ENCODE measurements at places on chromosomes 5 and 9.

DNA sequence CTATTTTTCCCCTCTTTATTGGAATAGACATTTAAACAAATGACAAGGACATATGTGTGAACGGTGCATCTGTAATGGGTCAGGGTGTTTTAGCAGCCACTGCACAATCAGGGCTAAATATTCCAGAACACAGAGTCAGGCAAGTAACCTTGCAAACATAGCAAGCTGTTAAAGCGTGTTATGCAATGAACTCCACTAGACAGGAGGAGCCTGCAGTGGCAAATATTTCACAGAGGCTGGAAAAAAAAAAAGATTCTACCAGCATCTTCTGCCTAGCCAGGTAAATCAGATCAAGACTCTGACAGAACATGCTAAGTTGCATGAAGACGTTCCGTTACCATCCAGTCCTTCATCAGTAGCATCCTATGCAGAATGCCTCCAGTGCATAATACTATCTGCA, 171.8 kb downstream of the SEMA5A start:
- DNase-seq: no peak

GRCh38 chr5:116864157-116864837, 289.7 kb upstream of the SEMA6A start:
- DNase-seq: no peak

DNA sequence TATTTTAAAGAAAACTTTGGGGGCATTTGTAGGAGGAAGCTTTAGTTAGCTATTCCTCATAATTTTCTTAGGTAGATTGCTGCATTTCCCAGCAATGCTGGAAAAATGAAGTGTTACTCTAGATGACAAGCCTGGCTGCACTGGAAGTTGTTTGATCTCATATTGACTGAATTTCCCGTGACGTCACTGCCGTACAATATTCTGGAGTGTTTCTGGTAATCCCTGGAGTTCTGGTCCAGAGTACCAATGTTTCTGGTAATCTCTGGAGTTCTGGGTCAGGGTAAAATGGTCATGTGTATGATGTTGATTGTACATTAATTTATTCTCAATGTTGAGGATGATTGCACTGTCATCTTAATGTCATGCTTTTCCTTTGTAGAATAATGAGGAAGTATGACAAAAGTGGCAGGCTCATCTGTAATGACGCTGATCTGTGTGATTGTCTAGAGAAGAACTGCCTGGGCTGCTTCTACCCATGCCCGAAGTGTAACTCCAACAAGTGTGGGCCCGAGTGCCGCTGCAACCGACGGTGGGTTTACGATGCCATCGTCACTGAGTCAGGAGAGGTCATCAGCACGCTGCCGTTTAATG, 26.2 kb downstream of the ARL14EPL start:
- DNase-seq: no peak

DNA sequence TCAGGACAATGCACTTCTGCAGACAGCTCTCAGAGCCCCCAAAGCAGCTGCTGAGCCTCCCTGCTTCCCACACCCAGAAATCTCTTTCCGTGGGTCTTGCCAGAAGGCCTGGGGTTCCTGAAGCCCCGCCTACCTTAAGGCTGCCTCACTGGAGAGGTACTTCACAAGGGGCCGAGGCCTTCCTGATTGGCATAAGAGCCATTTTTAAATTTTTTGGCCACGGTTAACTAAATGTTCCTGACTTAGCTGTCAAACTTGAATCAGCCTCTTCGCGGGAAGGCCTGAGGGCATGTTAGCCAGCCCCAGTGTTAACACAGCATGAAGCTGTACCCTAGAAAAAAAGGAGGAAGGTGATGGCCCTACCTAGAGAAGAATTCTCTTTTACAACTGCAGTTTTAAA, 20.7 kb upstream of the EPB41L4B start:
- no peak for DNase-seq

DNA sequence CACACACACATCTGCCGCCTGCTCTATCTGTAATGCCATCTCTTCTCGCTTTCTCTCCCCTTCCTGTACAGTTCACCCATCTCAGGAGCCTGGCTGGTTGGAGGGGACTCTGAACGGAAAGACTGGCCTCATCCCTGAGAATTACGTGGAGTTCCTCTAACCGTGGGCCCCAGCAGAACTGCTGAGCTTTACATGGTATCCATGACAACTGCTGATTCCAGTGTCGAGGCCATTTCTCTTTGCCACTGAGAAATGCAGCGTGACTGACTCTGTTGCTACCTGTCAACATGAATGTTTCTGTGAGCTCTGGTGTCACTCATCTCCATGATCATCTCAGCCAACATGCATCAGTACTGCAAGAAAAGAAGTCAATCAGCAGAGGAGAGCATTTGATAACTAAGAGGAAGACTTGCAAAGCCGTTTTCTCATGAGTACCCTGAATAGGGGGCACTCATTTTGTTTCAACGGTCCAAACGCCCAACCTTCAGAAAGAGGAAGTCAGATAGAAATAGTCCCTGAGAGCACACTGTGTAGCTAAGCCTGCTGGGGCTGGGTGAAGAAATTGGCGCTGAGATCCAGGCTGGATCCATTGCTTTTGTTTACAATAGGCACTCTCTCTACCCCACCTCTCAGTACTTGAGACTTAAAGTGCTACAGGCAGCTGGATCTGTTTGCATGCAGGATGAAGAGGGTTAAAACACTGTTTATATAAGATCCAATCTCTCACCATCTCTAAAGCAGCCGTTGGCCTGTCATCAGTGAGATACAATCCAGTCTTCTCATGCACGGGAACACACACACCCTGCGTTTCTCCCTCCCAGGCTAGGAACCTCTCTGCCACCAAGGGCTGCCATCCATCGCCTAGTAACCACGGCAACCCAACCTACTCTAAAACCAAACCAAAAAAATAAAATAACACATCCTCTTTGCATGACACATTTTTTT, 180.9 kb downstream of the NR3C1 start:
- peak; percentile 42 for DNase-seq

DNA sequence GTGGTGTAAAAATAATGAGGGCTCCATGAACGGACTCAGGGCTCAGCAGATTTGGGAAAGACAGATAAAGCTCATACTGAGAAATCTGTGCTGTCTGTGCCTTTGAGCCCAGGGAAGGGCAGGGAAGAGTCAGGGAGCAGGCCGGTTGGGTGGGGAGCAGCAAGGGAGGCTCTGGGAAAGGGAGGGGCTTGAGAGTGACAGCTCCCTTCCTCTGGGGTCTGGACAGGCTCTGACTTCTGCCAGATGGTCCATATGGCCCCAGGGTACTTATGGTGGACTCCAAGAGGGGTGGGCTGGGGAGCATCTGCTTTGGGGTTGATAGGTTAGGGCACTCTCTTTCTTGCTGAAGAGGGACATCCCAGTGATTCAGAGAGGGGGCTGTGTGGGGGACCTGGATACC, 2.1 kb downstream of the NPR2 start:
- no peak for DNase-seq

- no peak for DNase-seq
Measured at GRCh38 chr9:81871695-81872094, 56.5 kb upstream of the SPATA31D4 start.

GRCh38 chr9:91150998-91151717, 210.6 kb downstream of the AUH start:
- DNase-seq: peak; percentile 71

DNA sequence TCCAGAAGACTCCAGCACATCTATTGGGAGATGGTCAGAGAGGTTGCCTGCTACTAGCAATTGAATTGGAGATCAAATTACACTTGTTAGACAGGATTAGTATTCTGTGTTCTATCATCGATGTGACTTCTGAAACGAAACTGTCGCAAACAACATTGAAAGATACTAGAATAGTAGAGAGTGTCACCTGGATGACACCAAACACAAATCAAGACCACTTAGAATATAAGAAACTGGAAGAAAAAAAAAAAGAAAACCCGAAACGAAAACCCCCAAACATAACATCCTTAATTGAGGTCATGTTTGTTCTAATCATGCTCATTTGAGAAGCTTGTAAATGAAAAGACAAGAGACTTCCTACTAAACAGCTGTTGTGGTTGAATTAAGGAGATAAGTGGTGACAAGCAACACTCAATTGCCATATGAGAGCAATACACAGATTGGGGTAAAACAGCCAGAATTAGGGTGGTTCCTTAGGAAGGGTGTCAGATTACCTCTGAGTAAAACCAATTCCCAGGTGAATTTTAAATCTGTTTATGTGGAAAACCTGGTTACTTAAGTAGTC, 97.6 kb downstream of the BASP1 start:
- no peak for DNase-seq

- no peak for DNase-seq
Measured at GRCh38 chr5:87155106-87155505, 112.6 kb upstream of the RASA1 start.

DNA sequence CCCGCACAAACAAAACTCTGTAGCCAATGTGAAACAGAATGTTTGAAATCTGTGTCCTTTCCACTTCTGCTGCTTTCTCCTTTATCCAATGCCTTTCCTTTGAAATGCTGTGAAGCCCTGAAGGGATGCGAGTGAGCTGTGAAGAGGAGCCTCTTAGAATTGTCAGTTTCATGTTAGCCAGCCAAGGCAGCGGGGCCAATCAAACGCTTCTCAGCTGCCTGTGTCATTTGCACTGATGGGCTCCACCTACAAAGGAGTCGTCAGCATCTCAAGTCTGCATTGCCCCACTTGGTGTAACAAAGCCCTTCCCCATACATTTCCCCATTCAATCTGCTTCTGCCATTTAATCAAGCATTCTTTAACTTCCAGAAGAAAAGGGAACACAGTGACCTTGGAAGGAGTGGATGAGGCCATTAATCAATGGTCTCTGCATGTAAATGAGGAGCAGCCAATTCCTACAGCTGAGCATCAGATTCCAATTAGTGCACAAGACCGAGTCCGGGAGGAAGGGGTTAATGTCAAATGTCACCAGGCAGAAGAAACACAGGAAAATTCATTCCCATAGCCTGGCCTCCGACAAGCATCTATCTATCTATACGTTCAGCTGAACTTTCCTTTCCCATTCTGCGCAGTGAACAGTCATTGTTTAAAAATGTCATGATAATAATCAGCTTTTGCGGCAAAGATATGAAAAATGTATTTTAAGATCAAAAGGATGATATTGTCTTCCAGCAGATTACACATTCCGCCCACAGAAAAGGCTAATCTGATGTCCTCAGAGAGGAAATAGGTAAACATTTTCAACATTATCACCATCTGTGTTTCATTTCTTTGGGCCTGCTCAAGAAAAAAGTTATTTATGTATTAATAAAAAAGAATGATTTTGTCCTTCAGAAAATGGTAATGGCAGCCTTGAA, 154.6 kb downstream of the FSTL4 start:
- DNase-seq: no peak

- no peak for DNase-seq
Measured at GRCh38 chr5:98627121-98627520, 146.3 kb upstream of the RGMB start.

- no peak for DNase-seq
Measured at GRCh38 chr5:123965626-123966025, 453.6 kb downstream of the CSNK1G3 start.

DNA sequence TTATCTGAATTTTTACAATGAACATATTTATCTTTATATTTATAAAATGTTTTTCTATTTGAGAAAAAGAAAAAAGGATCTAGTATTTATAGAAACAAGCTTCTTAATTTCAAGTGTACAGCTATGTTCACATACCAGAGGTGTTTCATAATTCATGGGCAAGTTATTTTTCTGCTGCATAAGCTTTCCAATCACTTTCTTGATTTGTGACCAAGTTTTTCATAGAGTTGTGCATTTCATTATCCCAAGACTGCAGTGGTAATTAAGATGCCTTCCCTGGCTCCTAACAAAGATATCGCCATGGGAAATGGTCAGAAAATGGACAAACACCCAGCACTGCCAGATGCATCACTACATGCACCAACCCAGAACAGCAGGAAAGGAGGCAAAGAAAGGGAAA, 124.6 kb downstream of the GNAQ start:
- DNase-seq: no peak

DNA sequence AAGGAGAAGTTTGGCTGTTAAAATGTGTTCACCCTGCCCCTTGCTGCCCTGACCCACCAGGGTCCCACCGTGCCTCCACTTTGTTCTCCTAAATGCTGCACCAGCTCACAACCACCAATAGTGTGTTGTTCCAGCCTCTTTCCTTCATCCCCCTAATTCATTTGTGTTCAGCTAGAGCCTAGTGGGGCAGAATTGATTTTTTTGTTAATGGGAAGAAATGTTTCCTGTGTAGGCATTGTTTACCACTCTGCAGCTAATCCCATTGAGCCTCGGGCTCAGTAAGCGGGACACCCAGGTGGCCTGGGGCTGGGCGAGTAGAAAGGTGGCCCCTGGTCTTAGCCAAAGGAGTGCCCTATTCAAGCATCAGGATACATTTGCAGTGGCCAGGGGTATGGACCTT, 127.6 kb downstream of the MVB12B start:
- no peak for DNase-seq

DNA sequence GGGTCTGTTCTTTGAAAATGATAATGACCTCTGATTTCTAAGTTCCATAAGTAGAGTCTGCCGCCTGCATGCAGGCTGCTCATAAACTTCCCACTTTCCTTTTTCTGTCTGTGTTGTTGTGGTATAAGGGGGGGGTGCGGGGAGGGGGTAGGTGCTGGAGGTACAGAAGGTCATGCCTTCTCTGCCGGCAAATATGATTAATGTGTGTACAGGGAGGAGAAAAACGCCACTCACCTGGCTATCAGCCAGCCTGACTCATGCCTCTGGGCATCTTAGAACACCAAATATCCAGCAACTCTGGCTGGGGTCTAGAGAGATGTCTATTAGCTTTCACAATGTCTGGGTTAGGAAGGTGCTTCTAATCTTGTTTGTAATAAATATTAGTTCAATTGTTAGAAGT, 128.3 kb downstream of the EFNA5 start:
- no peak for DNase-seq

DNA sequence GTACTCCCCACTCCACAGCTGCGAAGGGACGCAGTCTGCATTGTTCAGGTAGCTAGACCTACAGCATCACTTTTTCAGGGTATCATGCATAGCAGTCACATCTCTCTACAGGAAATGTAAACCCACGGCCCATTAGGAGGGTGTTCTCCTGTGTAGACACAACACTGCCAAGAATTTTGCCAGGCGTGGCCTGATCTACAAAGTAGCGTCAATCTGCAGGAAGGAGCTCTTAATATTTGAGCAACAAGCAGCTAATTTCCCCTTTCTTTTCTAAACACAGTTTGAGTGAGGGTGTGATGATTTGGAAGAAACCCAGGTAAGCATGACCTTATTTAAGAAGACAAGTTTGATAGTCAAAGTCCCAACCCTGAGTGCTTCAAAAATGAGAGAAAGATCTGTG, 419.0 kb downstream of the GADD45G start:
- no peak for DNase-seq

DNA sequence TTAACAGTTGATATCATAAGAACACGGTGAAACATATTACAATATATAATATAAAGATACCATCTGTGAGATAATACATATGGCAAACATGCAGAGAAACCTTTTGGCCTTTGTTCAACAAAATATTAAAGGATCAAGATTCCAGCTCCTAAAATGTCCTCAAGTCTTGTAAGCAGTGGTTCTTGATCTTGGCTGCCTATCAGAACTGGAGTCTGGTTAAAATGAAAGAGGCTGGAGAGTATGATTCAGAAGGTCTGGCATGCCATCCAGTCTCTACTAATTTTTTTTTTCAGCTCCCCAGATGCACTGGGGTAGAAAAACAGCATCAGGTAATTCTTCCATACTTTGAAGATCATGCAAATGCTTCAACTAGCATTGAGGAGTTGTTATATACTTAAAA, 83.2 kb downstream of the TNC start:
- no peak for DNase-seq

- DNase-seq: no peak
Measured at GRCh38 chr5:72433522-72433921, 73.7 kb downstream of the ZNF366 start.

All from stimulated activated naive B cell treated with anti-CD40 and anti-IgM and Interleukin-4, amounts not matched to agents 10 μg/mL and 1 μg/mL and 100 μg/mL, for 72 hours (primary cell).